ENCODE measurements at places on chromosomes 3 and 15. TPM values are rescaled to one million over a fixed set of nuclear protein-coding genes. Genes with fewer than 3 reads are reported as not detected.
A peak's percentile ranks its signal among the peaks of the same experiment; 100 is the strongest.

DNA sequence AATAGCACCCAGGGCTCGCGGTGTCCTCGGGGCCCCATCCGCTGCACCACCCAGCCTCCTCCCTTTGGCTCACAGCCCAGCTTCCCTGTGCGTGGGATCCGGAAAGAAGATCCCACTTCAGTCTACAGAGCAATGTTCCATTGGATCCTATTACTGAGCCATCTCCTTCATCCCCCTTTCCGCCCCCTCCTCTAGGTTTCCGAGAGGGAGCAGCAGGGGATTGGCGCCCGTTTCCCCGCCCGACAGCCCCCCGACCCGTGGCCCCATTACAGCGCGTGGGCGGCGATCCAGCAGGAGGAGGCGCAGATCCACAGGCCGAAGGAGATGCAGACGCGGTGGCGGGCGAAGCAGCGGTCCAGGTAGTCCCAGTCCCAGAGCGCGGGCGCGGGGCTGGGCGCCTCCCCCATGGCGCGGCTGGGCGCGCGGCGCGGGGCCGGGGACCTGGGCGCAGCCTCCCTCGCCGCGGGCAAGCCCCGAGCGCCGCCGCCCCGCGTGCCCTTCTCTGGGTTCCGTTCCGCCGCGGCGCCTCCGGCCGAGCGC is 340 bp downstream of the TMEM44 start:
- H3K4me1 ChIP-seq = peaks cover 5% of the 10 kb centered on the region
- DNase-seq = peak; percentile 44
- peaks cover 11% of the 10 kb centered on the region for H3K36me3 ChIP-seq
- peak overlapping the region; percentile 30 for H3K27ac ChIP-seq
- peak overlapping the region; percentile 88 for H3K4me3 ChIP-seq

- H3K4me1 ChIP-seq = peaks cover 68% of the 10 kb centered on the region
- H3K27me3 ChIP-seq = no peaks in the 10 kb centered on the region
- peaks cover 33% of the 10 kb centered on the region for H3K36me3 ChIP-seq
Observed at GRCh38 chr15:74788683-74789151, 6.8 kb downstream of the CSK start.

Gene ZNF80
- total RNA-seq = 5.3 TPM

Gene PCOLCE2
- not detected for total RNA-seq

DNA sequence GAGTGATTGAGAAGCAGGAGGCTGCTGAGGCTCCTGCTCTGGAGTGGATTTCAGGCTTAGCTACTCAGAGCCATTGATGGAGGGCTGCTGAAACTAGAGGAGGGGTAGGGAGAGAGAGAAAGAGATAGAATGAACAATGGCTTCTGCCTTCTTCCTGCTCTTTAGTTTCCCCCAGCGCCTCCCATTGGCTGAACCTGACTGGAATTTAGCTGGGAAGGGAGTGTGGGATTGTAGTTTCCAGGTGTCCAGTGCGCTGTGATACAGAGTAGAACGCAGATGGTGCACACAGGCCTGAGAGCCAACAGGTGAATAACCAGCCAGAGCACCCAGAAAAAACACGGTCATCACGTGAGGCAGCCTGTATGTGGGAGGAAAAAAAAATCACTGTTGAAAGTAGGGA is 140.1 kb downstream of the IL20RB start:
- H3K4me1 ChIP-seq = no peaks in the 10 kb centered on the region
- no peak overlapping the region for H3K4me3 ChIP-seq
- no peak for DNase-seq
- H3K36me3 ChIP-seq = no peaks in the 10 kb centered on the region
- no peak overlapping the region for H3K27ac ChIP-seq

GRCh38 chr3:171838218-171838720 is 4.9 kb upstream of the TMEM212 start:
- H3K27me3 ChIP-seq = peaks cover 17% of the 10 kb centered on the region
- no peak for DNase-seq
- H3K4me3 ChIP-seq = no peak overlapping the region
- no peak overlapping the region for H3K27ac ChIP-seq

- H3K27ac ChIP-seq = no peak overlapping the region
- H3K4me3 ChIP-seq = no peak overlapping the region
- H3K36me3 ChIP-seq = no peaks in the 10 kb centered on the region
- H3K27me3 ChIP-seq = peaks cover 11% of the 10 kb centered on the region
- no peak for DNase-seq
Observed at GRCh38 chr3:143855183-143855582, 6.9 kb upstream of the SLC9A9 start.

Gene IMPG2
- total RNA-seq = 0.42 TPM

DNA sequence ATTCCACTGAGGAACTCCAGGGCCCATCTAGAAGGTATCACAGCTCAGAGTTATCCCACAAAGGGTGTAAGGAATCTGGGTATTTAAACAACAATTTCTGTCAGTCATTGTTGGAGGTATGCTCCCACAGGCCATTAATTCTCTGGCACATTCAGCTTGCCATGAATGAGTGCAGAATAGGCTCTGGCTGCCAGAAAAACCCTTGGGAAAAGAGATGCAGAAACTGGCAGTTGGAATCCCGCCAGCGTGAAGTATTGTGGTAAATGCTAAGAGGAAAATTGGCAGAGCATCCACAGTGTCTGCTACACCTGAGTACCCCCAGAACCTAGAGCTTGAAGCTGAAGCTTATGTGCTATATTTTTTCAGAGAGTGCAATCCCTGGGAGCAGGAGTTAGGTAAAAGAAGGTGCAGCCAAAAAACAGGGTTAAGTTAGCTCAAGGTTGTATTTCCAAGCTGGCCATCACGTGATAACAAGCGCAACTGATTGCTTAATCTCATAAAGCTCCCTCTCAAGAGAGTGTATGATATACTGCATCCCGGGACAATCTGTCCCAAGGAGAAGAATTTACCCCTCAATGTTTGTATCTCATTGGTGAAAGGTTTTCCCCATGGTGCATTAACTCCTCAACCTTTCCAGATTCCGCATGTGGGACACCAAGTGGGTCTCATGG is 94.2 kb upstream of the ACP3 start:
- H3K4me3 ChIP-seq = no peak overlapping the region
- H3K27ac ChIP-seq = no peak overlapping the region
- no peaks in the 10 kb centered on the region for H3K4me1 ChIP-seq

Gene SST
- total RNA-seq = not detected

GRCh38 chr3:163768048-163768447 is 1310.2 kb downstream of the SI start:
- H3K36me3 ChIP-seq = no peaks in the 10 kb centered on the region
- H3K4me3 ChIP-seq = no peak overlapping the region
- no peaks in the 10 kb centered on the region for H3K4me1 ChIP-seq
- H3K27ac ChIP-seq = no peak overlapping the region
- no peaks in the 10 kb centered on the region for H3K27me3 ChIP-seq

DNA sequence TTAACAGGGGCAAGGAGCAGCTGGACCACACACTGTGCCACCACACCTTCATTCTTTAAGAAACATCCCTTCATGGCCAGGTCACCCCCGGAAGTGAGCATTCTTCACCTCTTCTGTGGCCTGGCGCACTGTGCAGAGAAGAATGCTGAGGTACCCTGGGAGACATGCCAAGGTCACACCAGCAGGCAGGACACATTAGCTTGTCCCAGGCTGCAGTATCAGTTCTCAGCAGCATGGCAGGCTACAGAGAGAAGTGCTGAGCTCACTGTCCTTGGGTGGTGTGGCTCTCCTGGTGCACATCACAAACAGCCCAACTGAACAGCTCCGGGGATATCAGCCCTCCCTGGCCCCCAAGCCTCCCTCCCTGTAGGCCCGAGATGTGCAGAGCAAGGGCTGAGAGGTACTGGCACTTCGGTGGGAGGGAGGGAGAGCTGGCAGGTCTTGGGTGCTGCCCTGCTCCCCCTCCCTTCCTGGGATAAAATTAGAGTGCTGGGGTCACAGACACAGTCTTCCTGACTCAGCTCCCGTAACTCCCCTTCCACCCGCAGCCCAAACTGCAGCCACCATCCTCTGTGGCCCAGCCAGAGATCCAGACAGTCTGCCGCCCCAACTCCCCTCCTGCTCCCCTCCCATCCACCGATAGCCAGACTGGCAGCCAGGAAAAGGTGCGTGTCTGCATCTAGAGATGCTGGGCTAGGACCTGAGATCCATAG is 13.4 kb downstream of the SEMA7A start:
- H3K36me3 ChIP-seq = peaks cover 5% of the 10 kb centered on the region
- peaks cover 32% of the 10 kb centered on the region for H3K4me1 ChIP-seq
- H3K27me3 ChIP-seq = no peaks in the 10 kb centered on the region
- no peak overlapping the region for H3K4me3 ChIP-seq
- no peak for DNase-seq

GRCh38 chr15:38642689-38643270 is 78.2 kb upstream of the RASGRP1 start:
- no peak for DNase-seq
- no peak overlapping the region for H3K4me3 ChIP-seq
- peak overlapping the region; percentile 60 for H3K27ac ChIP-seq
- no peaks in the 10 kb centered on the region for H3K27me3 ChIP-seq

GRCh38 chr3:123110976-123111615 is 44.3 kb downstream of the PDIA5 start:
- H3K36me3 ChIP-seq = peaks cover 6% of the 10 kb centered on the region
- peaks cover 13% of the 10 kb centered on the region for H3K4me1 ChIP-seq
- DNase-seq = no peak
- H3K27ac ChIP-seq = no peak overlapping the region

Gene SH3GL3
- not detected for total RNA-seq

DNA sequence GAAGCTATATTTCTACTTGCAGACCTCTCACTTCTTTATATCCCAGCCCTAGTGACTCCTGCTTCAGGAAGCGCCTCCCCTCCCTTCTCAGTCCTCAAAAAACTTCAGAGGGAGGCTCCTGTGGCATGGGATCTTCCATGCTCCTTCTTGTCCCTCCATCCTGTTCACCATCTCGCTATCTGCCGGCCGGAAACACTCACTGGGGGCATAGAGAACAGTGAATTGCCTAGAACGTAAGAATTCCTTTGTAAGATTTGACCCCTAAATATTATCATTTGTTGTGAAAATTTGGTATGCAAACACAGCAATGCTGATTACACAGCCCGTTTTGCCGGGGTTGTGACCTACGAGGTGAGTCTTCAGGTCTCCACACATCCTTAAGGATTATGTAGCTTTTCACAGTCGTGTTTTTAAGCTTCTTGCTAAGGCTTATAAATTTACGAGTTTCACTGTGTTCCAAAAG is 218.7 kb upstream of the ATP10A start:
- H3K36me3 ChIP-seq = no peaks in the 10 kb centered on the region
- peak overlapping the region; percentile 92 for H3K4me3 ChIP-seq
- peaks cover 18% of the 10 kb centered on the region for H3K4me1 ChIP-seq
- peak overlapping the region; percentile 92 for H3K27ac ChIP-seq

Gene SNX1
- 119 TPM for total RNA-seq

Gene SERPINI1
- 2.4 TPM for total RNA-seq

- H3K27ac ChIP-seq = no peak overlapping the region
- no peak overlapping the region for H3K4me3 ChIP-seq
- no peaks in the 10 kb centered on the region for H3K27me3 ChIP-seq
- peaks cover 26% of the 10 kb centered on the region for H3K36me3 ChIP-seq
Observed at GRCh38 chr3:37287776-37288175, 113.4 kb upstream of the LRRFIP2 start.

- no peak for DNase-seq
- no peaks in the 10 kb centered on the region for H3K36me3 ChIP-seq
- no peaks in the 10 kb centered on the region for H3K4me1 ChIP-seq
- H3K4me3 ChIP-seq = no peak overlapping the region
Observed at GRCh38 chr3:181969925-181970324, 258.2 kb downstream of the SOX2 start.

- H3K36me3 ChIP-seq = peaks cover 12% of the 10 kb centered on the region
- H3K4me3 ChIP-seq = no peak overlapping the region
- peaks cover 8% of the 10 kb centered on the region for H3K4me1 ChIP-seq
- H3K27ac ChIP-seq = no peak overlapping the region
- DNase-seq = no peak
Observed at GRCh38 chr15:85563328-85563727, 182.9 kb downstream of the AKAP13 start.

Gene MASP1
- total RNA-seq = not detected

DNA sequence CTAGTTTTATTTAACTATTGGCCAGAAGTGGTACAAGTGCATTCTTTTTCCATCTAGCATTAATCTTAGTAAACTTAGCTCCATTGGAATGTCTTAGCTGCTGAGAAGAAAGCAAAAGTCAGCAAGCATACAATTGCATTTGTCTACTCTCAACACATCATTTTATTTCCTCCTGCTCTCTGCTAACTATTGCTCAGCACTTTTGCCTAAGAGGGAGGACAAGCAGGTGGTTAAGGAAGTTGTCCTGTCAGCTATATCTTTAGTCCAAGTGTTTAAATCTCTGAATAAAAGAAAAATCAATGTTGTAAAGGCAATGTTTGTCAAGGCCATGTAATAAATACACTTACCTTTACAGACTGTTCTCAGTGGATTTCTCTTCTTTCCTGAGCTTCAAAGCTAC is 51.0 kb downstream of the FHIT start:
- H3K4me3 ChIP-seq = no peak overlapping the region
- H3K36me3 ChIP-seq = peaks cover 3% of the 10 kb centered on the region
- H3K27me3 ChIP-seq = no peaks in the 10 kb centered on the region
- no peak for DNase-seq
- no peak overlapping the region for H3K27ac ChIP-seq
- H3K4me1 ChIP-seq = no peaks in the 10 kb centered on the region

DNA sequence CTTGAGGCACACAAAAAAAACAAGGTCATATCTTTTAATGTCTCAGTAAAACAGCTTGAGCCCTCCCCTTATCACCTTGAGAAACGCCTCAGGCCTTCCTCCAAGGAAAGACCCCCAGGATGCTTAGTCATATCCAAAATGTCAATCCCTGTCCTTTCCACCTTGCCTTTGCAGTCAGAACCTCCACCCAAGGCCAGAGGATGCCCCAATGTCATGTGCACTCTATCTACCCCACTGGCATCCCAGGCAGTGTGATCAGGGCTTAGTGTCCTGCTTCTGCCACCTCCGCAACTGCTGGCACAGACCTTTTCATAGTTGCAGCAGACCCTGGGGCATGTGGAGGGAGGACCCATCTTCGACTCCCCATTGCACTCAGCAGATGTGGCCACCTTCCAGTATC is 268.0 kb upstream of the LRRFIP2 start:
- peaks cover 7% of the 10 kb centered on the region for H3K27me3 ChIP-seq
- H3K4me3 ChIP-seq = no peak overlapping the region
- no peak overlapping the region for H3K27ac ChIP-seq
- DNase-seq = no peak

Gene DCLK3
- total RNA-seq = not detected

DNA sequence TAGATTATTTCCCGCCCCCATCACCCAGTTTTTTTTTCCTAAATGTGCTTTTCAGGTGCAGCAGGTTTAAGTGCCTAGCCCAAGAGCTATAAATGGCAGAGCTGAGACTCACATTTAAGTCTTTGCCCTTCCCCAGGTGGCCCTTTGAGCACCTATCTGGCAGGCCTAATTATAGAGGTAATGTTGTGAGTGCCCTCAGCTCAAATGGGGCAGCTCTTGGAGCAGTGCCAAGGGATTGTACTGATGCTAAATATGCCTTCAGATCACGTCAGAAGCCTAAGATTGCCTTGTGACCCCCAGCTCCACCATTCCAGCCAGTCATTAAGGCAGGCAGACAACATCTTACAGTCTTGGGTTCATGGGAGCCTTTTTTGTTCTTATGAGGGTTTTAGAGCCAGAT is 159.5 kb downstream of the RPLP1 start:
- no peak overlapping the region for H3K4me3 ChIP-seq
- H3K36me3 ChIP-seq = peaks cover 3% of the 10 kb centered on the region
- DNase-seq = no peak
- H3K27me3 ChIP-seq = peaks cover 10% of the 10 kb centered on the region

Gene MEX3B
- 0.75 TPM for total RNA-seq

All from activated naive CD8-positive, alpha-beta T cell treated with anti-CD3 and anti-CD28 coated beads, Interleukin-2, amount 10 ng/mL, durations not matched to agents 7 days and 5 days (primary cell).